ENCODE measurements at places on chromosomes 5 and 9. TPM values are rescaled to one million over a fixed set of nuclear protein-coding genes. Genes with fewer than 3 reads are reported as not detected.

- no peak for DNase-seq
These were observed 39.0 kb downstream of the SEMA4D start for GRCh38 chr9:89458768-89459496.

- no peak for DNase-seq
These were observed 425.9 kb upstream of the MPDZ start for GRCh38 chr9:13705373-13705772.

DNA sequence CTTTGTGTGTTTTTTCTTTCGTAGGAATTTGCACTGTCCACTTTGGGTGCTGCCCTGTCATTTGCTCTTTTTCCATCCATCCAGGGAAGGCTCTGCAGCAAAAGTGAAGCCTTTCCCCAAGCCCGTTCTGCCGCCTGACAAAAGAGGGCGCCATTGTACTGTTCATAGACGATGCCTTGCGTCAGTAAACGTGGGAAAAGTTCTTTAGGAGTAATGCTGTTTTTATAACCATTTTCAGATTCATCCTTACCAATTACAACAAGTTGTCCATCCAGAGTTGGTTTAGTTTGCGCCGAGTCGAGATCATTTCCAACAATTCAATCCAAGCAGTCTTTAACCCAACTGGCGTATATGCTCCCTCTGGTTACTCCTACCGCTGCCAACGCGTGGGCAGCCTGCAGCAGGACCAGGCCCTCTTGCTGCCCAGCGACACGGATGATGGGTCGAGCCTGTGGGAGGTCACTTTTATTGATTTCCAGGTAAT lies 34.3 kb upstream of the RPS23 start:
- peak; percentile 53 for DNase-seq

DNA sequence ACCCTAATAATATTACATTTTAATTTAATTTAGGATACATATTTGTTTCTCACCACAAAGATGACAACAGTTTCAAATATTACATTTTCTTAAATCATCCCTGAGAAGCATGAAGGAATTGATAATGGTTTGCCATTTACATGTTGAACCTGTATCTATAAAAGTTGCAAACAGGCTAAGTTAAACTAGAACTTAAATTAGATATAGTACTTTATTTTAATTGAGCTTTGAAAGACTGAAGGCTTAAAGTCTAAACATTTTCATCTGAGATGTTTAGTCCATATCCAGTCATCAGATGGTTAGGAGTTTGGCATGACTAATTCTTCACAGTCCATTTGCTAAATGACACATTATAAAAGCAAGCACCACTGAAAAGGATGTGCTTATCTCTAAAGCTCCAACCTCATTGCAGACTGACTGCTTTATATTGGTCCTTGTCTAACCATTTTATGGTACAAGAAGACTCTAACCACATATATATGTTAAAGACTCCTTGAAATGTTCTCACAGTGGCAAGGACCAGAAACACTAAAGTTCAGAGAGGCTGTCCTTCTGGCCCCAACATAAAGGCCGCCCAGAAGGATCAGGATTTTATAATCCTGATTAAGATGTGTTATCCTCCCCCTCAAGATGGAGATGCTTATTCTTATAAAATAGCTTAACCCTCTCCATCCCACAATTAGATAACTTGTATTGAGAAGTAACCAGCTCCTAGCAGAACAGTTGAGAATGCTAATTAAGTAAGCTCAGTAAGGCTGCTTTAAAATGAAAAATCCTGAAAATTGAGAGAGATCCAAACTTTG lies 25.8 kb downstream of the WNT8A start:
- DNase-seq: no peak

The SGCD gene
- 0.32 TPM for total RNA-seq
